ENCODE measurements at places on chromosomes 7 and 10.

GRCh38 chr10:46556515-46557318 is at the start of gene GPRIN2:
Gene GPRIN2, minus strand, starts transcription at chr10:46556658. Its CDS starts 5,922 bp downstream, at chr10:46550736.
- DNase-seq, result no peak

GRCh38 chr7:111437736-111438135 is 124.6 kb downstream of the IMMP2L start:
- DNase-seq, result no peak

DNA sequence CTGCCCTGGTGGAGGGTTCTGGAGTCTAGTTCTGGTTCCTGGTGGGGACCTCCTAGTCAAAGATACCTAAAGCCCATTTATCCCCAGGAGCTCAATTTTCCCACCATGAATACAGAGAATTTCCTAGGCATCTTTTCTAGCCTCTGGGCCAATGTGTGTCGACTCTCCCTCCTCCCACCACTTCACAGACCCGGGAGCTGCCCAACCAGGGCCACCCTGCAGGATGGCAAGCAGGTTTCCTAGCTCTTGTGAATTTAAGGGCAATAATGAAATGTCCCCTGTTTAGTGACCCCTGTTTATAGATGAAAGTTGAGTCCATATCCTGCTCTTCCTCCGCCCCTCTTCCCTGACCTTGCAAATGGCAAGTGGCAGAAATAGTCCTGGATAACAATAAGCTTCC is 9.4 kb downstream of the DLX5 start:
- DNase-seq, result no peak

- no peak for DNase-seq
Measured at GRCh38 chr10:60351191-60351853, 38.4 kb downstream of the ANK3 start.

- DNase-seq, result no peak
Measured at GRCh38 chr7:142181966-142182365, 70.4 kb downstream of the MGAM2 start.

DNA sequence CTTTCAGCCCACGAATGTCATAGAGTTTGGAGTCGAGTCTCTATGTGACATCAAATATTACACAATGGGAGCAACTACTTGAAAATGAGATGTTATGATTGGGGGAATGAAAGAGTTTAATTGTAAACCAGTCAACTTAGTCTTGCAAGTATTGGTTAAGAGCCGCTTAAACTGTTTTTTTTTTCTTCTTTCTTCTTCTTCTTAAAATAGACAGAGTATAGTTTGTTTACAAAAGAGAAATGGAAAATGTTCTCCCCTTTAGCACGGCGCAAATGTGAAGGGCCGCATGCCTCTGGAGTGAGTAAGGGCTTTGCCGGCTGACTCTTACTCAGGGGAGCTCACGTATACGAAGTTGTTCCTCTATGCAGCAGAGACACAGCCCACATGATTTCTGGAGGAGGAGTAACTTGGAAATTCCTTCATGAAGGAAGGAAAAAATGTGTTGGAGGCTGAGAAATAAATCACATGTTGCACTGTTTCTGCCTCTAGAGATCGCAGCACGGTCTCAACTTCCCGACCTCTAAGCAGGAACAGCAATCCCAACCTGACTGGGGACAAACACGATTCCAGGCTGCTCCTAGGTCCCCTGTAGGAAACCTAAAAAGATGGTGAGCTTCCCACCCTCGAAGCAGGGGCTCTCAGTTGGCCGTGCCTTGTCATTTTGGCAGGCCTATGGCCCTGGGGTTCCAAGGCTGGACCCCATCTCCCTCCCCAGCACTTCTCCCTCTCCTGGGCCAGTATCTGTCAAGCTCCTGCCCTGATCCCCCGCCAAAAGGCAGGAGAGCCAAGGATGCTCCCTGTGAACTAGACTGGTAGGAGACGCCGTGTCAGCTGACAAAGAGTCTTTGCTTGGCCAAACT is 44.8 kb downstream of the MYOF start:
- no peak for DNase-seq

DNA sequence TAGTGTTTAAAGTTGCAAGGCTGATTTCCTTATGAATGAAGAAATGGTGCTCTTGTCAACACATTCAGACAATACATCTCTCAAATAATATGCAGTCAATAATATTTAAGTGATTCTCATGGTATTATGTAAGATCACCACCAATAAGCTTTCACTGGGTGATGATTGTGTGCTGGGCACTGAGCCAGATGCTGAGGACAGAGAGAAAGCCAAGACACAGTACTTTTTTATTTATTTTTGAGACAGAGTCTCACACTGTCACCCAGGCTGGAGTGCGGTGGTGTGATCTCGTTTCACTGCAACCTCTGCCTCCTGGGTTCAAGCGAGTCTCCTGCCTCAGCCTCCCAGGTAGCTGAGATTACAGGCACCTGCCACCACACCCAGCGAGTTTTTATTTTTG is 130.6 kb upstream of the LSM8 start:
- DNase-seq, result no peak

GRCh38 chr10:83153714-83154113 is 985.6 kb upstream of the GHITM start:
- no peak for DNase-seq

Data from activated T-cell treated with anti-CD3 and anti-CD28 coated beads for 48 hours (primary cell).